ENCODE measurements at places on chromosomes 16 and 17.
A peak's percentile ranks its signal among the peaks of the same experiment; 100 is the strongest.

DNA sequence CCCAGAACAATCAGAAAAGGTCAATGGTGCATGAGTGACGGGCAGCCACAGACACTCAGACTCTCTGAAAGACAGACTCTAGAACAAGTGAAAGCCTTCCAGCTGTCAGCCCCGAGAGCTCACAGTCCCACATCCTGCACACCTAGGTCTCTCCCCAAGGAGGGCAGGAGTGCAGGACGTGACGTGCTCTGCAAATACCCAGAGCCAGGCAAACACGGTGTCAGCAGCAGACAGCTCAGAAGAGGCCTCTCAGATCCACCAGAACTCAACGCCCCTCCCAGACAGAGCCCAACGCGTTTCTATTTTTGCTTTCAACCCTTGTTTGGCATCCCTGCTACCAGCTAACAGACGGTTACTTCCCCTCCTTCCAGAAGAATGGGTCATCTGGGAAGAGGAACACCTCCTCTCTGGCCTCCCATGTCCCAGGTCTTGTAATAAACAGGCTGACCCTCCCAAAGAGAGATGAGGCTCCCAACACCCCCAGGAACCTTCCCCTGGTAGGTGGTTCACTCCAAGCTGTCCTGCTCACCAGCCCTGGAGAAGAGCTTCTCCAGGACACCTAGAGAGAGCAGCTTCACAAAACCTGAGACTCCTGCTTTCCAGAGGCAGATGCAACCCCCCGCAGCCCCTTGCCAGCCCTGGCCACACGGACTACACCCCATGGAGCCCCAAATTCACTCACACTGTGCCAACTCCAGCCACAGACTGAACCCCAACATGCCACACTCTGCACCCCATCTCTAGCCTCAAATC is 7.6 kb downstream of the PITPNM3 start:
- DNase-seq = no peak

GRCh38 chr16:88983165-88983564 is 6.2 kb upstream of the CBFA2T3 start:
- DNase-seq = no peak

DNA sequence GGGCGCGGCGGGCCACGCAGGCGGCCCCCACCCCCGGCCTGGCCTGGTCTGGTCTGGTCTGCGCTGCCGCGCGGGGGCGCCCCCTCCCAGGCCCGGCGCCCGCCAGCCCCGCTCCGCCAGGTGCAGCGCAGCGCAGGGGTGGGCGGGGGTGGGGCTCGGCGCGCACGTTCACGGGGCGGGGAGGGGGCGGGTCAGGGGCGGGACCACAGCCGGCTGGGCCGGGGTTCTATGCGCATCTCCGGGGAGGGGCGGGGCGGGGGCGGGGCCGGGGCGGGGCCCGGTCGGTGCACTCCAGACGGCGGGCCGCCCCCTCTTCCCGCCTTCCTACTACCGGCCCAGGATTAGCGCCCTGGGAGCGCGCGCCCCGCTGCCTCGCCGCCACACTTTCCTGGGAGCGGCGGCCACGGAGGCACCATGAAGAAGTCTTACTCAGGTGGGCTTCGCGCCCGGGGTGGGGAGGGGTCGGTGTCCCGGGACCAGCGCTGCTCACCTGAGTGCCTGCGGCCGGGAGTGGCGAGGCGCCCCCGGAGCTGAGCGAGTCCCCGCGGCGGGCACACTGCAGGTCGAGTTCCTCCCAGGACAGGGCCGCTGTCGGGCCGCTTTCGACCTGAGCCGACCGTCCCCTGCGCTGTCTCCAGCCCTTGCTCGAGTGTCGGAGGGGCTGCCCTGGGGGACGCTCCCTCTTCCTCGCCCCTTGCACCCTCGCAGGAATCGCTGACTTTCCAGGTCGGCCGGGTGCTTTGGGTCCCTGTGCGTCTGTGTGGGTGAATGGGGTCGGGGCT is 140.5 kb downstream of the SEC14L1 start:
- DNase-seq = peak; percentile 62

GRCh38 chr16:85906349-85906748 is 7.4 kb downstream of the IRF8 start:
- DNase-seq = no peak

DNA sequence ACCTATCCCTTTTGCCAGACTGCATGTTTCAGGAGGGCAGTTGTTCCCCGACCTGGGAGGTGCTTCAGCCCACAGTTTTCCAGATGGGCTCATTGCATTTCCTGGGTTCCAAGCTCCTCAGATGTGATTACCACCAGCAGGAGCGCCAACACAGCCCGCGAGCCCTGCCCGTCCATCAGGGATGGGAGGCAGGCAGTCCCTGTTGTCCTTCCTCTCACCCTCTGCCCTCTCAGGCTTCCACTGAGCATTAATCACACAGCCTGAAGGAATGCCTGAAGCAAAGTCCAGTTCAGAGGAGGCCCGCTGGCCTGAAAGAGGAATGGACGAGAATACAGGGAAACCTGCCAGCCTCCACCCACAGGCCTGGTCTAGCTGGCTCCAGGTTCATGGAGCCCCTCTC is 256.3 kb upstream of the SDK2 start:
- DNase-seq = no peak

GRCh38 chr16:8850279-8850885 is 18.4 kb downstream of the CARHSP1 start:
- DNase-seq = no peak

DNA sequence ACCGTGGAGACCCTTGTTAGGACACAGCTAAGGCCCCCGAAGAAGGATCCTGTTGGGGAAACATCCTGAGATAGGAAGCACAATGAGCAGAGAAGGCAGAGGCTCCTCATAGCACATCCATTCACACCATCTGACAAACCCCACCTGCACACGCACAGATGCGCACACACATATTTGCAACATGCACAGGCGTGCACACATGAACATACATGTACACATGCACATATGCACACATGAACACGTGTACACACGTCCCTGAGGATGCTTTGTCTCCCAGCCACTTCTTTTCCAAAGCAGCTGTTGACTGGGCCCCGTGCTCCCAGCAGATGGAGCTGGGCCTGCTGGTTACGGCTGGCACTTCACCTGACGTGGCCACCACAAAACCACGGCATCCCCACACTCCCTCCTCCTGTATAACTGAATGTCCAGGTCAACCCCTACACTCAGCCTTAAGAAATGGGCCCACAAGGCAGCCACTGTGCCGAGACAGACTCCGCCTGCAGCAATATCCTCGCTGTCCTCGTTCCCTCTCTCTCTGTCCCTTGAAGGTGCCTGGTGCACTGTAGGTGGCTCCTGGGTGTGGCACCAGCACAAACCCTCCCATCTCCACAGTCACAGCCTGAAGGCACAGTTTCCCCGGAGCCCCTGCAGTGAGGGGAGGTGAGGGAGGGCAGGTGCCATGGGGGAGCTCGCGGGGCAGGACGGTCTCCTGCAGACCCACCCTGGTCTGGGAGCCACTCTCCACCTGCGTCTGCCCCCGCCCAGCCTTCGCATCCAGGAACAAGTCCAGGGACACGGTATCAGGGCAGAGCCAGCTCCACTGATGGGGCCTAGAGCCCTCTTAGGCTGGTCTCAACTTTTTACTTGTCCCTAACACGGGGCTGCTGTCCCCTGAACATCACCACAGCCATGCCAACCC is 183.0 kb downstream of the RBFOX3 start:
- DNase-seq = no peak

DNA sequence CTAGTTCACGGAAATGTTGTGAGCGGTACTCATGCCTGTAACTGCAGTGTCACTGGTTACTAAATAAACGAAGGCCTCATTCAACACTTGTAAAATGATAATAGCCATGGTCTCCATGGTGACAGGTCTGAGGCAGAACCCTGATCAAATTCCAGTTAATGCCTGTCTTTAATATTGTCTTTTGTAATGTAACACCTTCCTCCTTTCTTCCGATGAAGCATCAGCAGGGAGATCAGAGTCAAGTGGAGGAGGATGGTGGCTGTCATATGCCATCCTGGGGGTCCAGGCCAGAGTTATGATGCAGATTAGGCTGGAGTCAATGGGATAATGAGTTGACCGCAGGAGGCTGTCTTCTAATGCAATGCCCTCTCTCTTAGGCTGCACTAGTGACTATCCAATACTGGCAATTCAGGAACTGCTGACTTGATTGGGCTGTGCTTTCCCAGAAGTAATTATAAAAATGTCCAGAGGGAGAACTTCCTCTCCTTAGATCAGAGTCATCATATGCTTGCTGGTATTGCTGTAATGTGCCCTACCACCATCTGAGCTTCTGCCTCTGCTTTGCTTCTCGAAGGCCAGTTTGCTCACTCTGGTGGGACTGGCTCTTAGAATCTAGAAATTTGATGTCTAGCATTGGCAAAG is 419.1 kb downstream of the CA10 start:
- no peak for DNase-seq

DNA sequence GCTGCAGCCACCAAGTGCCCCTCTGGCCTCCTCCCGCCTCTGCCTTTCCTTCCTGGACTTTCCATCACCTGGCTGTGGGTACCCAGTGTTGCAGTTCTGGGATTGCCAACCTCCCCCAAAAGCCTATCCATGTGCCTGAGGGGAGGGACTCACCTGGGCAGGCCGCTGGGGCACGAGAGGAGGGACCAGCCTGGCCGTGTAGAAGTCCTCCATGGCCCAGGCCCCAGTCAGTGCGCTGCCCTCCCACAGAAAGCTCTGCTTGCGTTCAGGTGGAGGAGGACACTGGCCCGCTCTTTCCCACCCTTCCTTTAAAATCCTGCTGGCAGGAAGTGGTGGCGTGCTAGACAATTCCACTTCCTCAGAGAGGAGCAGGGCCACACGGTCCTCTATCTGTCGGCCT is 14.2 kb downstream of the SLX4 start:
- no peak for DNase-seq

- DNase-seq = no peak
Observed at GRCh38 chr17:48513097-48513496, 17.7 kb downstream of the HOXB1 start.

GRCh38 chr17:1273492-1274244 is 3.4 kb downstream of the BHLHA9 start:
- no peak for DNase-seq

DNA sequence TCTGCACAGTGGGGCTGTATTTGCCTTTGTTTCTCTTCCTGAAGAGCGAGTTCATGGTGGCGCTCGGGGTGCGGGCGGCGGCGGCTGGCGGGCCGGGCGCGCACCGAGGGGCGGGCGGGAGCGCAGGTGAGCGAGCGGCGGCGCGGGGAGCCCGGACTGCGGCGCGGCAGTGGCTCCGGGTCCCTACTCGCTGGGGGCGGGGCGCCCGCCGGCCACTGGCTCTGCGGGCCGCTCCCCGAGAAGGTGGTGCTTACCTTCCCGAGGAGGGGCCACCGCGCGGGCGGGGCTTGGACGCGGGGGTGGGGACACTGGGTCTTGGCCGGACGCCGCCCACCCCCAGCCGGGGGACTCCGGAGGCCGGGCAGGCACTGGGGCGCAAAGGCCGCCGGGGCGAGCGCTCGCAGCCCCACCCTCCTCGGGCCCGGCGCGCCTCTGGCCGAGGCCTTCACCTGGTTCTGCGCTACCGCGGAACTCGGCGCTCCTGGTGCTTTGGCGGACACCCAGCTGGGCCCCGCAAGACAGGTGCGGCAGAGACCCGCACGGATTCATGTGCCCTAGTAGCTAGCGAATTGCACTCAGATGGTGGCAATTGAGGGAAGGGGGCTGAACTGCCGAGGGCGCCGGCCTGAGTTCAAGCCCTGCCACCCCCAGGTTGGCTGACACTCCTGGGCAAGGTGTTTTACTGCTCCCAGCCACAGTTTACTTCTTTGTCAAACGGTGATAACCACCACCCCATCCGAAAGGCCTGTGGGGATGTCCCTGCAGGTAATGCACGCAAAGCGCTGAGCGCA is at the start of gene PPL:
TSS of gene PPL (minus strand) at position 158 of the 791 bp plus-strand sequence. CDS start at position 55, 103 bp downstream.
- DNase-seq = no peak

DNA sequence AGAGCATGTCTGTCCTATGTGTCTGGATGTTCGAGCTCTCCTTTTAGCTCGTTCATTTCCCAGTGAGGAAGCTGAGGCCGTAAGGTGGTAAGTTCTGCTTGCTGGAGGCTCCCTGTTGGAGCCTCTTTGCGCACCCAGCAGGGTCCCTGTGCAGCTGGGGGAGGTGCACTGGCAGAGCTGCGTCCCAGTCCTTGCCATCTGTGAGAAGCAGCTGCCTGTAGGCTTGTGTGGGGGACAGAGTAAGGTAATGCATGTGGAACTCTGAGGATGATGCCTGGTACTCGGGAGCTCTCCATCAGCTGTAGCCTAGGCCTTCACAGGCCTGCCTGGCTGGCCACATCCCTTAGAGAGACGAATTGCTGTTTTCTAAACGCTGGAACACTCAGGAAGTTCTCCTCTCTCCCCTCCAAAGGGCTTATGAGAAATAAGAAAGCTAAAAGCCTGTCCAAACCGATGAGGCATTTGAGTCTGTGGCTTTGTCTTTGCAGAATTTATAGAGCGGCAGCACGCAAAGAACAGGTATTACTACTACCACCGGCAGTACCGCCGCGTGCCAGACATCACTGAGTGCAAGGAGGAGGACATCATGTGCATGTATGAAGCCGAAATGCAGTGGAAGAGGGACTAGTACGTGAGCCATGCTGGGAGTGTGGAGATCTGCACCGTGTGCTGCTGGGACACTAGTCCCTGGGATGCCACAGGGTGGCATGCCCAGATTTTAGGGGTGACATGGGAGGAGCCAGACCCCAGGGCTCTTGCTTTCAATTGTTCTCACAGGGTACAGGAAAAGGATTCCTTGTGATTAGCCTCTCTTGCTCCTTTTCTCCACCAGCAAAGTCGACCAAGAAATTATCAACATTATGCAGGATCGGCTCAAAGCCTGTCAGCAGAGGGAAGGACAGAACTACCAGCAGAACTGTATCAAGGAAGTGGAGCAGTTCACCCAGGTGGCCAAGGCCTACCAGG is 1.6 kb downstream of the NDUFB10 start:
- DNase-seq = peak; percentile 30

GRCh38 chr16:19601083-19601976 is 45.8 kb downstream of the VPS35L start:
- DNase-seq = peak; percentile 2

DNA sequence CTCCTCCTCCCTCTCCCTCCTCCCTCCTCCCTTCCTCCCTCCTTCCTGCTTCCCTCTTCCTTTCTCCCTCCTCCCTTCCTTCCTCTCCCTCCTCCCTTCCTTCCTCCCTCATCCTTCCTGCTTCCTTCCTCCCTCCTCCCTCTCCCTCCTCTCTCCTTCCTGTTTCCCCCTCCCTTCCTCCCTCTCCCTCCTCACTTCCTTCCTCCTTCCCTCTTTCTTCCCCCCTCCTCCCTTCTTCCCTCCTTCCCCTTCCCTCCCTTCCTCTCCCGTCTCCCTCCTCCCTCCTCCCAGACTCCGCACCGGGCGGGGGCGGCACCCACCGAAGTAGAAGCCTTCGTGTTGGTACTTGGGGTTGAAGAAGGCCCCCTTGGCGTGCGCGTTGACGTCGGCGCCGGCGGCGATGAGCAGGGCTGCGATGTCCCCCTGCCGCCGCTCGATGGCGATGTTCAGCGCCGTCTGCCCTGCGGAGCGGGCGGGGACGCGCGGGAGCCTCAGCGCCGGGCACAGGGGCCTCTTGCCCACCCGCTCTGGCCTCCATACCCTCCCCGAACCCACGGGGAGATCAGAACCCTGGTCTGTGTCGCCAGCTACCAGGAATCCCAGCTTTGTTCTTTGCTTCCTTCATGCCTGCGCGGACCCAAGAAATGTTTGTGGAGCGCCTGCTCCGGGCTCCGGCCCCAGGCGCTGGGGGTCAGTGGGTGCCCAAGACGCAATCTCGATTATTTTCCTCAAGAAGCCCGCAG is 22.2 kb downstream of the TRPV3 start:
- peak; percentile 54 for DNase-seq

- DNase-seq = no peak
Observed at GRCh38 chr17:51876986-51877385, 281.5 kb downstream of the CA10 start.

- no peak for DNase-seq
Observed at GRCh38 chr17:73091770-73092522, 542 bp downstream of the SLC39A11 start.

GRCh38 chr17:77909236-77909635 is 49.3 kb upstream of the TNRC6C start:
- no peak for DNase-seq

- DNase-seq = no peak
Observed at GRCh38 chr17:78172249-78173051, 4.1 kb downstream of the SYNGR2 start.

All from stimulated activated CD4-positive, alpha-beta T cell treated with anti-CD3 and anti-CD28 coated beads, Interleukin-4, amount 100 ng/mL, for 4 hours (primary cell).